ENCODE measurements at places on chromosomes 11 and 22. TPM values are rescaled to one million over a fixed set of nuclear protein-coding genes. Genes with fewer than 3 reads are reported as not detected.
A peak's percentile ranks its signal among the peaks of the same experiment; 100 is the strongest.

FSHB gene
- not detected for total RNA-seq

PATE4 gene
- total RNA-seq = not detected

RNF26 gene
- total RNA-seq = 3.4 TPM

GRCh38 chr11:9609841-9610240 lies 36.4 kb downstream of the WEE1 start:
- peaks cover 10% of the 10 kb centered on the region for H3K4me1 ChIP-seq
- DNase-seq = no peak
- H3K36me3 ChIP-seq = no peaks in the 10 kb centered on the region
- H3K27ac ChIP-seq = no peak overlapping the region

DNA sequence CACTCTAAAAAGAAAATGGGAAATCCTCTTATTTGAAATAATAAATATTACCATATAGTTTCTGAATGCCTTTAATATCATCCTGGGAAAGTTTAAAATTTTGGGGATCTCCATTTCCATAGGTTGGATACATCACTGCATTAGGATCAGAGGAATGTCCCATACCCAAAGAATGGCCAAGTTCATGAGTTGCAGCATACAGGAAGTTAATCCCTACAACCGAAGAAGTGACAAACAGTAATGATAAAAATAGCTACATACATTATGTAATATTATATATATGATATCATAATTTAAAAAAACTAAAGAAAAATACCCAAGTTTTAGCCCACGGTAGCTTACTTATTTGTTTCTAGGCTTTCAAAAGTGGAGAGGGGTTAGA lies 7.4 kb downstream of the MMP7 start:
- H3K4me1 ChIP-seq = no peaks in the 10 kb centered on the region
- H3K27ac ChIP-seq = no peak overlapping the region
- H3K27me3 ChIP-seq = no peaks in the 10 kb centered on the region
- no peak for DNase-seq
- no peak overlapping the region for H3K4me3 ChIP-seq

- H3K27ac ChIP-seq = no peak overlapping the region
- no peak overlapping the region for H3K4me3 ChIP-seq
- no peaks in the 10 kb centered on the region for H3K27me3 ChIP-seq
- H3K36me3 ChIP-seq = no peaks in the 10 kb centered on the region
- DNase-seq = peak; percentile 59
Measured at GRCh38 chr11:6757373-6757967, 14.3 kb downstream of the OR2AG2 start.

DNA sequence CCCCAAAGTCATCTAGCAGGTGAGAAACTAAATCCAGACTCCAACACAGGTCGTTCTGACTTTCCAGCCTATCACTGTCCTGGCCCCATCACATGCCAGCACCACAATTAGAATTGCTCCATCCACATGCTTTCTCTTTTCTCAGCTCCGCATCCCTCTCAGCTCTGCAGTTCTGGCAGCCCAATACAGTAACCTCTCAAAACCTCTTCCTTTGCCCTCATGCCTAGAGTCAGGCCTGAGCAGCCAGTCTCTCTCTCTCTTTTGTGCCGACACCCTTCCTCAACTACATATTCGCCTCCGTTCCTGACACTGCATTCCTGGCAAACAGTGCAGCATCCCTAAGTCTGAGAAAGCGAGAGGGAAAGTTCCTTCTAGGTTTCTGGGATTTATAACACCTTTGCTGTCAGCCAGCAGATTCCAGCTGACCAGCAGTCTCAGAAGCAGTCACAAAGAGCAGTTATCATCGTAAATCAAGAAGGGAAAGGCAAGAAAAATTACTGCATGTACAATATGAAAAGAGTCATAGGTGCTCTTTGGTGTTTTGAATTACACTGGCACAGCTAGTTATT lies 258.0 kb downstream of the FAT3 start:
- H3K27me3 ChIP-seq = no peaks in the 10 kb centered on the region
- DNase-seq = no peak
- H3K36me3 ChIP-seq = no peaks in the 10 kb centered on the region

- no peaks in the 10 kb centered on the region for H3K27me3 ChIP-seq
- H3K4me3 ChIP-seq = no peak overlapping the region
- H3K27ac ChIP-seq = no peak overlapping the region
- peaks cover 7% of the 10 kb centered on the region for H3K36me3 ChIP-seq
- no peaks in the 10 kb centered on the region for H3K4me1 ChIP-seq
Measured at GRCh38 chr11:107550304-107550703, 15.2 kb downstream of the ALKBH8 start.

DNA sequence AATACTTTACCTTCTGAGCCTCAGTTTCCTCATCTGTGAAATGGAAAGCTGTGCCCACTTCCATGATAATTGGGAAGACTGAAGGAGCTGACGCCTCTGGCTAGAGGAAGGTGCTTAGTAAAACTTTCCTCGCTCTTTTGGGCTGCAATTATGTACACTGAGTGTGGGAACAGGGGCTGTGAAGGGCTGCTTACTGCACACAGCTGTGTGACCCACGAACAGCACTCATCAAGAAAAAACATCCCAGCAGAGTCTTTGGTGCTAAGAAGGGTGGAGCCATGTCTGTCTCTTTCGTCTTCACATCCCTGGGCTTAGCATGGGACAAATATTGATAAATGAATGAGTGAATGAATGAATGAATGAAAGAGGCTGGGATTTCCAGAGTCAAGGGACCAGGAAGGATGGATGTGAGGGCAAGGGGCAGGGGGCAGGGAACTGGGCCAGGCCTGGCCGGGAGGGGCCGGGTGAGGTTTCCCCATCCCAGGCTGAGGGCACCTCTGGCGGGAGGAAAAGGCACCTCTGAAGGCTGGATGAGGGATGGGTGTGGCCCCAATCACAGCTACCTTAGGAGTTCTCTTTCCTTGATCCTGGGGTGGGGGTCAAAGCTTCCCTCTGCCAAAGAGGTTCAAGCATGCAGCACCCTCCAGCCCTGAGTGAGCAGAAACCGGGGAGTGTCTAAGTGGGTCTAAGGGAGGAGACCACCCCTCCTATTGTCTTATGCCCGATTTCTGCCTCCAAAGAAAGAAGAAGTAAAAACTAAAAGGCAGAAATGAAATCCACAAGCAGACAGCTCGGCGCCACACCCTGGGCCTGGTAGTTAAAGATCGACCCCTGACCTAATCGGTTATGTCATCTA lies 9.2 kb upstream of the CD5 start:
- peaks cover 8% of the 10 kb centered on the region for H3K27me3 ChIP-seq
- no peaks in the 10 kb centered on the region for H3K4me1 ChIP-seq
- no peaks in the 10 kb centered on the region for H3K36me3 ChIP-seq
- H3K27ac ChIP-seq = no peak overlapping the region
- no peak overlapping the region for H3K4me3 ChIP-seq
- DNase-seq = no peak

GRCh38 chr22:23526596-23527316 lies 53.3 kb downstream of the IGLL1 start:
- no peak for DNase-seq
- H3K4me1 ChIP-seq = no peaks in the 10 kb centered on the region
- H3K27ac ChIP-seq = no peak overlapping the region
- peaks cover 14% of the 10 kb centered on the region for H3K27me3 ChIP-seq
- no peaks in the 10 kb centered on the region for H3K36me3 ChIP-seq
- H3K4me3 ChIP-seq = no peak overlapping the region

GRCh38 chr22:37002633-37003032 lies 16.6 kb downstream of the TST start:
- DNase-seq = no peak
- no peak overlapping the region for H3K4me3 ChIP-seq
- H3K27me3 ChIP-seq = peaks cover 53% of the 10 kb centered on the region
- H3K4me1 ChIP-seq = no peaks in the 10 kb centered on the region

DNA sequence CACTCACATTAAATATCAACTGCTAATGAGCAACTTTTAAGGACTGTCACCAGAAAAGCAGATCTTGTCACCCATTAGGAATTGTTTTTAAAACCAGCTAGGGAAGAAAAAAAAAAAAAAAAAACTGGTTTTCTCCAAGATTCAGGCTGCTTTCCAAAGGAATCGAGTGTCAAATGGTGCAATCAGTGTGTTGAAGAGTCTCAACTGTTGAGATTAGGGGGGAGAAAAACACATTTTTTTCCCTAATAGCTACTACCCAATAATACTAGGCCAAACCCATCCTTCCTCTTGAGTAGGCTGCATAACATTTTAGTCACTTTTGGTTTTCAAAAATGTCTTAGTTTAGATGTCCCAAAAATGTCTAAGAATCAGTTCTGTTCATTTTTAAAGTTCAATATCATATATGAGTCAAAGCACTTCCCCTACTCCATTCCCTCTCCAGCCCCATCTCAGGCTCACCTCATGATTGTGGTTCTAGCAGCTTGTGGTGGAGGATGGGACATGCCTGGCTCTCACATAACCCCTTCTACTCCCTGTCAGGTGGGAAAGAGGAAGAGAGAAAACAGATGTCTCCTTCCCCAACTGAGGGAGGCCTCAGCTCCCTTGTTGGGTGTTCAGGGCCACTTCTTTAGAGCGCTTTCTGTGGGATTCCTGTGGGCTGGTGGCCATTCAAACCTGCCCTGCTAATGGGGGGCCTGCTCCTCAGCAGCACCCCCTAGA lies 193.6 kb downstream of the CWF19L2 start:
- H3K27me3 ChIP-seq = no peaks in the 10 kb centered on the region
- no peaks in the 10 kb centered on the region for H3K36me3 ChIP-seq
- H3K27ac ChIP-seq = no peak overlapping the region
- no peaks in the 10 kb centered on the region for H3K4me1 ChIP-seq
